ENCODE measurements at places on chromosomes 3 and 15.

DNA sequence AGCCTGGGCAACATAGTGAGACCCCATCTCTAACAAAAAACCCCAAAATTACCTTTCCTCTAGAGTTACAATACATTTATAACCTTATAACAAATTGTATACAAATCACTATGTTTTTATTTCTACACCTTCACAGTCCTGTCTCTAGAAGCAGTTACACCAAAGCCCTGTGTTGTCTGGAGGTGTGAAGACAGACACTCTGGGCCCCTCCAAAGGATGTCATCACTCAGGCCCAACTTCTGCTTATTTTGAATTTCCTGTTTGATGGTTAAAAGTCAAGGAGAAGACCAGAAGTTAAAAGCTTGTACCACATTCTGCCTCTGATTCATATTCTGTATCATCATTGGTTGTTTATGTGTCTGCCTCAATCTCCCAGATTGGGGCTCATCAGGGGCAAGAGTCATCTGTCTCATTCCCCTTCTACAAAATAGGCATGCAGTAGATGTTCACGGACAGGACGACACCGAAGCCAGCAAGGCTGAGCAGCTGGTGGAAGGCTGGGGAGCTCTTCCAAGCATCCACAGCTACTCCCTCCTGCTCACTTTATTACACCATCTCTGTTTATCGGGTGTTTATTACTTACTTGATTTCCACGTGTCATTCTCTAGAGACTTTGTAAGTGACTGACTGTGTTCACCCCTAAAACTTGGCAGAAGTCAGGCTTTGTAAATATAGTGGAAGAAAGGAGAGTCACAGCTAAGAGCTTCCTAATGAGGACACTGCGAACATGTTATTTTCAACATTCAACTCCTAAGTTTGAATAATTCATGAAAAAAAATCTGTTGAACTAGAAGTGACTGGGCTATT lies 136.8 kb upstream of the ANKRD28 start:
- no peak for DNase-seq

DNA sequence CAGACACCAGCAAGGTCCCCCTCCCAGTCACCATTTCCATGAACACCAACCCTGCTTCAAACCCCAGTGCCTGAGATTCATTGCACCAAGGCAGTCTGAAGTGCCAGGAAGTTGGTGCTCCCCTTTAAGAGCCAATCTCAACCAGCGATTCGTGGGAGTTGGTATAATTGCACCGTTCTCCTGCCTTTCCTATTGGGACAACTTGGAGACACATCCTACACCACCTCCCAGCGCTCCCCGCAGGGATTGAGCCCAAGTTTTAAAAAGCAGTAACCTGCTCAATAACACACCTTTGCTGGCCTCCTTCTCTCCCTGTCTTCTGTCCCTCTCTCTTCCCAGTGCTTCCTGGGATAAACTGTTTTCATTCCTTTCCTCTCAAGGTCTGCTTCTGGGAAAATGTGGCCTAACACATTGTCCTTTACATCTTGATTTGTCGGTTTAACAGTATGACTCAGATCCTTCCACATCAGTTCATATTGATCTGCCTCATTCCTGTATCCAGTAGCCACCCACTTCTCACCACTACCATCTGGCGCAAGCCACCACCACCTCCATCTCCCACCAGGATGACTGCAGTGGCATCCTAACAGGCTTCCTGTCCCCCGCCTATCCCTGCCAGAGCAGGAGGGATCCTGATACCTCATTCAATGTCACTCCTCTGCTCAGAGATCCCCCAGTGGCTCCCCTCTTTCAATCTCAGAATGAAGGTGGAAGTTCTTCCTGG lies 37.8 kb upstream of the HRH1 start:
- DNase-seq: no peak

DNA sequence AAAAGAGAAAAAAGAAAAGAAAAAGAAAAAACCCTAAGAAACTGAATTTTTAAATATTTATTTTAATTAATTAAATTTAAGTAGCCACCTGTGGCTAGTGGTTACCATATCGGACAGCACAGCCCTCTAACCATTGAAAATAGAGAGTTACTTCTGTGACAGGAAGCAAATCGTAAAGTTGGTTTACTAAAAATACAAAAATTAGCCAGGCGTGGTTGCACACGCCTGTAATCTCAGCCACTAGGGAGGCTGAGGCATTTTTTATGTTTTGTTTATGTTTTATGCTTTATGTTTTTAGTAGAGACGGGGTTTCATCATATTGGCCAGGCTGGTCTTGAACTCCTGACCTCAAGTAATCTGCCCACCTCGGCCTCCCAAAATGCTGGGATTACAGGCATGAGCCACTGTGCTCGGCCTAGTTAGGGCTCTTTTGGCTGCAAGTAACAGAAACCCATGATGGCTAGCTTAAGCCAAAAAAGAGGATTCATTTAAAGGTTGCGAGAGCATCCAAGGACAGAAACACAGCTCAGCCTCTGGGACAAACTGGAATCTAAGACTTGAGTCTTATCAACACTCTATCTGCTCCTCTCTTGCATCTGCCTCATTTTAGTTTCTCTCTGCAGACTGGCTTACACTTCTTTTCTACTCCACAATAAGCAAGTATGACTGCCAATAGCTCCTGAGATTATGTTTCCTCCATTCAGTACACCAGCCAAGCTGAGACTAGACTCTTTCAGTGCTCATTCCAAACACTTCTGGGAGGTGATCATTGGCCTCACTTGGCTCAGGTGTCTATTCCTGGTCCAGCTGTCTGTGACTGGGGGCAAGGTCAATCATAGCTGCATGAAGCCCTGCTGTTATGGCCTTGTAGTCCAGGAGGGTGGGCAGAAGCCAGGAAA lies 6.8 kb upstream of the SKIL start:
- no peak for DNase-seq

DNA sequence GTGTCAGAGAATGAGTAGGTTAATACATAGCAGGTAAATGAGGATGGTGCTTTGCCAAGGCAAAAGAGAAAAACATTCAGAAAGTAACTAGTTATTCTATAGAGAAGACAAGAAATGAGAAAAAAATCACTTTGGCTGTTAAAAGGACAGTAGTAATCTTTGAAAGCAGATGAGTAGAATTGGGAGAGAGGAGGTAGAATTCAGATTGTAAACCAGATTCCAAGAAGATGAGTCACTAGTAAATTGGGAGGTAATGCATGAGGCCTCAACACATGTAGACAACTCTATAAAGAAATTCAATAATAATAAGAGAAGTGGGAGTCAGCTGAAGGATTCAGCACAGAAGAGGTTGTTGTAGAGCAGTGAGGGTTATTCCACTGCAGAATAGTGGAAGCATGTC lies 81.4 kb downstream of the MBNL1 start:
- DNase-seq: no peak

DNA sequence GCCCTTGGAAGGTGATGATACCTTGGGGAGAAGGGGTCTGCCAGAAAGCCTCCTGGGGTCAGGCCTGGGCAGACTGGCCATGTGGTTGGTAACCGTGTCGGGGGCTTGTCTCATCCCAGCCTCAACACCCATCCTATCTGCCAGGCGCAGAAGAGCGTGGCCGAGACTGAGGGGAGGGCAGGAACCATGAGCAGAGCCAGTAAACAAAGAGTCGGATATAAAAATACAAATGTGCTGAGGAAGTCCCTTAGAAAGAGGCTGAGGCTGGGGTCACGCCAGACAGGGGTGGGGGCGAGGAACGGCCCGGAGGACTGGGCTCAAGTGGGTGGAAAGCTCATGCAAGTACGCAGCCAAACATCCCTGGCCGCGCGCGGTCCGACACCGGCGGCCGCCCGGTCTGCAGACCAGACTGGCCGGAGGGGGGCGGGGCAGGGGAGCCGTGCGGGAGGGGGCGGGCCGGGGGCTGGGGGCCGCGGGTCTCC lies 1.9 kb downstream of the CAMK2N2 start:
- DNase-seq: no peak

GRCh38 chr3:4866866-4867265 lies 112.4 kb upstream of the BHLHE40 start:
- DNase-seq: no peak

DNA sequence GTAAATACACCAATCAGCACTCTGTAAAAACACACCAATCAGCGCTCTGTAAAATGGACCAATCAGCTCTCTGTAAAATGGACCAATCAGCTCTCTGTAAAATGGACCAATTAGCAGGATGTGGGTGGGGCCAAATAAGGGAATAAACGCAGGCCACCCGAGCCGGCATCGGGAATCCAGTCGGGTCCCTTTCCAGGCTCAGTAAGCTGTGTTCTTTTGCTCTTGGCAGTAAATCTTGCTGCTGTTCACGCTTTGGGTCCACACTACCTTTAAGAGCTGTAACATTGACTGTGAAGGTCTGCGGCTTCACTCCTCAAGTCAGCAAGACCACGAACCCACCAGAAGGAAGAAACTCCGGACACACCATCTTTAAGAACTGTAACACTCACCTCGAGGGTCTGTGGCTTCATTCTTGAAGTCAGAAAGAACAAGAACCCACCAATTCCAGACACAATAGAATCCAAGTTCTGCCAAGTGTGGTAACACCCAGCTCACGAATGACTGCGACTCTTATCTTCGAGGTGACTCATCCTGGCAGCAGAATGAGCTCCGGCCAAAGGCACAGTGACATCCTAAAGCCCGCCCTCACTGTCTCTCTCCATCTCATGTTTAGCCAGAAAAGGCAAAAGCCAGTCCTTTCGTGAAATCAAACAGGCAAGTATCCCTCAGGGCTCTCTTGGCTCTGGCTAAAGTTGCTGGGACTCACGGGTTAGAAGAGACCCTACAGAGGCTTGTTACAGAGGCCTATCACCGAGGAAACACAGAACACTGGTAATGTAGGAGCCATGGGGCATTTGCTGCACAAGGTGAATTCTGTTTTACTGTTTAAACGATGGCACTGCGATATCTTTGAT lies 155.2 kb downstream of the FAM43A start:
- DNase-seq: no peak

Data from stimulated activated CD4-positive, alpha-beta T cell treated with anti-CD3 and anti-CD28 coated beads, TNF-alpha, amount 100 ng/mL, for 48 hours (primary cell).